A549 treated with DMSO at 1 μM for 4 hours (cell line): ENCODE measurements at places on chromosomes 12 and 14. TPM values are rescaled to one million over a fixed set of nuclear protein-coding genes. Genes with fewer than 3 reads are reported as not detected.

Gene KITLG
- 11.1 to 15.9 TPM (median 14.9 TPM) in 5 replicates for total RNA-seq

Gene CCDC196
- total RNA-seq = not detected in 5 replicates

Gene ZFC3H1
- 10.9 to 18.8 TPM (median 15.2 TPM) in 5 replicates for total RNA-seq

Gene STAT2
- 10.0 to 15.3 TPM (median 14.0 TPM) in 5 replicates for total RNA-seq

Gene TRAFD1
- total RNA-seq = 19.3 to 20.8 TPM (median 20.5 TPM) in 5 replicates

Gene GRIN2B
- total RNA-seq = 4.0 to 5.1 TPM (median 4.8 TPM) in 5 replicates

Gene LGR5
- total RNA-seq = not detected in 5 replicates

Gene NRIP2
- not detected in 5 replicates for total RNA-seq

Gene CALCOCO1
- total RNA-seq = 19.3 to 23.1 TPM (median 22.6 TPM) in 5 replicates

Gene THAP2
- total RNA-seq = 4.4 to 5.6 TPM (median 4.8 TPM) in 5 replicates

Gene SLC38A4
- total RNA-seq = not detected in 5 replicates

Gene TAS2R30
- total RNA-seq = not detected in 5 replicates

Gene ETFBKMT
- 0.61 to 1.2 TPM (median 0.88 TPM) in 5 replicates for total RNA-seq

Gene PCED1B
- 45.6 to 54.6 TPM (median 51.1 TPM) in 5 replicates for total RNA-seq

Gene PLBD1
- total RNA-seq = 4.0 to 6.3 TPM (median 4.7 TPM) in 5 replicates

Gene SOAT2
- 0.10 to 0.26 TPM (median 0.19 TPM) in 5 replicates for total RNA-seq

Gene KIF26A
- 1.8 to 4.3 TPM (median 3.1 TPM) in 5 replicates for total RNA-seq

Gene CLEC9A
- total RNA-seq = not detected in 5 replicates

Gene BIN2
- total RNA-seq = 0.05 to 0.11 TPM (median 0.08 TPM) in 4 of 5 replicates, not detected in the other

Gene PIWIL1
- total RNA-seq = not detected in 5 replicates

Gene RASSF9
- 0.22 to 0.46 TPM (median 0.40 TPM) in 5 replicates for total RNA-seq

Gene AMN
- 0.23 to 0.69 TPM (median 0.46 TPM) in 5 replicates for total RNA-seq

Gene WSCD2
- not detected in 5 replicates for total RNA-seq

Gene NAA30
- total RNA-seq = 9.6 to 17.1 TPM (median 15.0 TPM) in 5 replicates

Gene TSHR
- not detected in 5 replicates for total RNA-seq

Gene CLEC1B
- total RNA-seq = not detected in 5 replicates

Gene GPHB5
- total RNA-seq = not detected in 5 replicates

Gene CACNA2D4
- total RNA-seq = not detected in 5 replicates

Gene ACOT6
- not detected in 5 replicates for total RNA-seq

Gene AQP2
- total RNA-seq = not detected in 5 replicates

Gene ZBTB42
- 2.5 to 3.7 TPM (median 3.0 TPM) in 5 replicates for total RNA-seq

Gene POLE2
- 12.4 to 15.2 TPM (median 14.3 TPM) in 5 replicates for total RNA-seq

Gene ASIC1
- total RNA-seq = 5.3 to 6.8 TPM (median 6.2 TPM) in 5 replicates

Gene B4GALNT3
- total RNA-seq = 0.48 to 1.5 TPM (median 0.97 TPM) in 5 replicates

Gene PFDN5
- total RNA-seq = 495 to 550 TPM (median 496 TPM) in 5 replicates

Gene ADAM20
- 0.03 to 0.04 TPM in 2 of 5 replicates, not detected in the others for total RNA-seq

Gene PLA2G1B
- not detected in 5 replicates for total RNA-seq

Gene MAX
- total RNA-seq = 60.1 to 82.6 TPM (median 63.1 TPM) in 5 replicates

Gene TGM1
- 0.60 to 1.1 TPM (median 0.83 TPM) in 5 replicates for total RNA-seq

Gene SLC39A5
- 0.14 TPM in 1 of 5 replicates, not detected in the others for total RNA-seq

Gene HCFC2
- 3.6 to 5.6 TPM (median 5.1 TPM) in 5 replicates for total RNA-seq
